ENCODE measurements at places on chromosomes 5 and 9.
A peak's percentile ranks its signal among the peaks of the same experiment; 100 is the strongest.

GRCh38 chr5:74942622-74943286 is 76.6 kb upstream of the FAM169A start:
- H3K36me3 ChIP-seq: no peaks in the 10 kb centered on the region
- no peaks in the 10 kb centered on the region for H3K27me3 ChIP-seq

DNA sequence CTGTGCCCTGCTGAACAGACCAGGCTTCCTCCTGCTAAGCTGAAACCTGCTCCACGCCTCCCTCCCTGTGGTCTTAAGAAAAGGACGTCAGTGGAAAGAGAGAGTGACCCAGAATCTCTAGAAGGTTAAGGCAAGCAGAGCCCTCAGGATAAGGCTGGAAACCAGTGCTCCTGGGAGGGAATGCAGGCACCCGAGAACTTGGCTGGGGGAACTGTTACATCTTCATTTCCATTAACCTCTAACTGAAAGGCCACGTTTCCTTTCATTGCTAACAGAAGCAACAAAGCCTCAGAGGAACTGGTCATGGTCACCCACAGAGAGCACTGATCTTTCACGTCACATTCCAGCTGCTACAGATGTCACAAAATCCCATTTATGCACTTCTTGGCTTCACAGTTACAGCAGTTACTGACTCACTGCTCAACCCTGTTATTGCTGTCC is 26.1 kb upstream of the AKNA start:
- H3K36me3 ChIP-seq: no peaks in the 10 kb centered on the region
- H3K27ac ChIP-seq: peak overlapping the region; percentile 75
- DNase-seq: peak; percentile 66
- no peaks in the 10 kb centered on the region for H3K4me1 ChIP-seq

DNA sequence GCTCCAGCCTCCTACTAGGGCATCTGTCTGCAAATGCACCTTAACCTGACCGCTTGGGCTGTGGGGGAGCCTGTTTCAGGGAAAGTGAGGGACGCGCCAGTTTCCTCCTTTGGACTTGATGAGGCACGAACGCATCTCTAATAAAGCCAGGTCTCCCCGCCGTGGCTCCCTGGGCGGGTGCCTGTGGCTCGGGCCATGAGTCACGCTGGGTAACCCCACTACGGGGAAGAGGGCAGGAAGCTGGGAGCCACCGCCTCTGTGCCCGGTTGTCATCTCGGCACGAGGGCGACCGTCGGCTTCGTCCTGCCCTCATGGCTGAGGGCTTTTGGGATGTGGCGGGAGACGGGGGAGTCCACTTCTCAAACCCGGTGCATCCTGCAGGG is 12.1 kb downstream of the NOTCH1 start:
- H3K4me1 ChIP-seq: peaks cover 97% of the 10 kb centered on the region
- H3K4me3 ChIP-seq: peak overlapping the region; percentile 9
- peak overlapping the region; percentile 74 for H3K27ac ChIP-seq
- DNase-seq: peak; percentile 53
- H3K27me3 ChIP-seq: no peaks in the 10 kb centered on the region

- H3K27me3 ChIP-seq: no peaks in the 10 kb centered on the region
- no peaks in the 10 kb centered on the region for H3K36me3 ChIP-seq
- peaks cover 56% of the 10 kb centered on the region for H3K4me1 ChIP-seq
- H3K27ac ChIP-seq: peak overlapping the region; percentile 10
- H3K4me3 ChIP-seq: no peak overlapping the region
Measured at GRCh38 chr9:98993570-98993945, 49.9 kb downstream of the COL15A1 start.

GRCh38 chr9:109109967-109110328 is 9.8 kb downstream of the TMEM245 start:
- peaks cover 10% of the 10 kb centered on the region for H3K36me3 ChIP-seq
- no peak for DNase-seq
- peaks cover 86% of the 10 kb centered on the region for H3K4me1 ChIP-seq
- no peak overlapping the region for H3K4me3 ChIP-seq

DNA sequence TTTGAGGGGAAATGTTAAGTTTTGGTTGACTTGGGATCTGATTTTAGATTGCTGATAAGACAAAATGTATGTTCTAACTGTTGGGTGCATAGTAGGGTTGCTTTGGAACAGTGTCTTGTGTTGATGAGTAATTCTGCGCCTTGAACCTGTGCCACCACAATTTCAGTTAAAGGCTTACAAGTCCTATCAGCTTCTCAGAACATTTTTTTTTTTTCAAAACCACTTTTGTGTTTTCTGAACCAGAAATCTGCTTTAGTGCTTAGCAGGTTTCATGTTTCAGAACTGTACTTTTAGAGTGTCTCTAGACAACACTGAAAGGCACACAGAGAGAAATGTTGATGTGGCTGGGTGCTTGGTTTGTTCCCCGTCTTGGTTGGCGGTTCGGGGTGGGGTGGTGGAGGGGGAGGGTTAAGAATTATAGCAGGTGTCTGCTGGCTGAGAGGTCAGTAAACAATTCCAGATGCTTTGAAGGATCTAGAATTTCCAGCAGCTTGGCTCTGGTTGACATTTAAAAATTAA is 84.6 kb downstream of the ANKRD55 start:
- no peaks in the 10 kb centered on the region for H3K27me3 ChIP-seq
- DNase-seq: no peak
- H3K4me1 ChIP-seq: peaks cover 13% of the 10 kb centered on the region
- H3K27ac ChIP-seq: no peak overlapping the region

- peak; percentile 6 for DNase-seq
- H3K27ac ChIP-seq: no peak overlapping the region
- no peak overlapping the region for H3K4me3 ChIP-seq
- no peaks in the 10 kb centered on the region for H3K36me3 ChIP-seq
- H3K4me1 ChIP-seq: no peaks in the 10 kb centered on the region
Measured at GRCh38 chr5:94481059-94481458, 137.3 kb downstream of the KIAA0825 start.

GRCh38 chr9:5278486-5278885 is 26.0 kb downstream of the RLN2 start:
- H3K36me3 ChIP-seq: no peaks in the 10 kb centered on the region
- no peak overlapping the region for H3K27ac ChIP-seq
- DNase-seq: no peak

GRCh38 chr5:156394642-156395305 is 67.8 kb downstream of the SGCD start:
- H3K27me3 ChIP-seq: no peaks in the 10 kb centered on the region
- no peak for DNase-seq

DNA sequence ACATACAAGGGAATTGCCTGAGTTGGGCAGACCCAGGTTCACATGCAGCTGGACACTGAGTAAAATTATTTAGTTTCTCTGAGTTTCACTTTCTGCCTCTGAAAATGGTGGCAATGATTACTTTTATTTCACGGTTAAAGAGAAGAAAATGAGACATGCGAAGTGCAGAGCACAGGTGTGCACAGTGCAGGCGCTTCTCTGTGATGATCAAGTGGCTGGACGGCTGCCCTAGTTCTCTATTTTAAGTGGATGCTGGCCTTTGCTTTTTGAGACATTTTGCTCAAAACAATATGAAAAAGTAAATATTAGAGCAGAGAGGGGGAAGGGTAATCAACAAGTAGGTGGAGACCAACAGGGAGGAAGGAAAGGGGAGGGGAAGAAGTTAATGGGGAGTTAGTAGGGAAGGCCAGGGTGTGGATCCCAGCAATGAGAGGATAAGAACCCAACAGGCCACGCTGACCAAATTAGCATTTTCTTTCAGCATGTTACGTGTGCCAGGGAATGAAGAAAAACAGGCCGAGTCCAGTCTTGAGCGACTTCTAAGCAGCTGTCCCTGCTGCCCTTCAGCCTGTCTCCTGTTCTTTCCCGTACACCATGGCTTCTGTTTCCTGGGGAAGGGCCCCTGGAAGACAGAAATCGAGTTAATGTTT is 16.1 kb downstream of the SNX18 start:
- peaks cover 93% of the 10 kb centered on the region for H3K4me1 ChIP-seq
- H3K36me3 ChIP-seq: no peaks in the 10 kb centered on the region
- DNase-seq: peak; percentile 88

GRCh38 chr5:56433039-56433617 is 200.0 kb upstream of the ANKRD55 start:
- H3K36me3 ChIP-seq: no peaks in the 10 kb centered on the region
- no peak for DNase-seq
- H3K27me3 ChIP-seq: no peaks in the 10 kb centered on the region
- no peak overlapping the region for H3K27ac ChIP-seq
- H3K4me3 ChIP-seq: no peak overlapping the region
- peaks cover 4% of the 10 kb centered on the region for H3K4me1 ChIP-seq

Measured in stomach (tissue), 19 donors.